ENCODE measurements at places on chromosomes 16 and 17.

DNA sequence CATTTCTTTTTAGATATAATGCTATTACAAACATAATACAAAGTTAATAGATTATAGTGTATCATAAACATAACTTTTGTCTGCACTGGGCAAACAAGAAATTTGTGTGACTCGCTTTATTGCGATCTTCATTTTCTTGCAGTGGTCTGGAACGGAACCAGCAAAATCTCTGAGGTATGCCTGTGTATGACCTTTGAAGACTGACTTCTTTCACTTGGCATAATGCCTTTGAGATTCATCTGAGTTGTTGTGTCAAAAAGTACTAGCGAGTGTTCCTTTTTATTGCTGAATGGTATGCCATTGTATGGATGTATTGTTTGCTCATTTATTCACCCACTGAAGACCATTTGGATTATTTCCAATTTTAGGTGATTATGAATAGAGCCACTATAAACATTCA lies 69.2 kb downstream of the TANC2 start:
- no peak for DNase-seq

DNA sequence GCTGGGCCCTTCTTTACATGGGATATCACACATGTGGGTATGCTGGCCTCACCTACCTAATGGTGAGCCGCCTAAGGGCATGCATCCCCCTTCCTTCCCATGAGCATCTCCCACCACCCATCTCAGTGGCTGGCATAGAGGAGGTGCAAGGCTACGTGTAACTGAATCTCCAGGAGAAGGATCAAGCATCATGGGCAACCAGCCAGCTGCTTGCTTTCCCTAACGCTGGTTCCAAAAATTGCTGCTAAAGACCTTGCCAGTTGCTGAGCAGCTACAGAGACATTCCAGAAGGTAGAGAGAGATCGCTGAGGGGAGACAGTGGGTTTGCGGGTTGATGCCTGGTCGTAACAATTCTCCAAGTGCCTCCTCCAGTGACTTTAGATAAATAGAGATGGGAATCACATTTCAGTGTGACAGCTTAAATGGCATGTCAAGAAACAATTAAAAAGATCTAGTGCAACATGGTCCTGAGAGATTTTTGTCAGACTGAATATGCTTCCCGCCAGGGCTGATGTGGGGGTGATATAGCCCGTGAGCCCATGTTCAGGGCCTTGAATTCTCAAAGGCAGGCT lies 378.4 kb upstream of the CDH5 start:
- no peak for DNase-seq

DNA sequence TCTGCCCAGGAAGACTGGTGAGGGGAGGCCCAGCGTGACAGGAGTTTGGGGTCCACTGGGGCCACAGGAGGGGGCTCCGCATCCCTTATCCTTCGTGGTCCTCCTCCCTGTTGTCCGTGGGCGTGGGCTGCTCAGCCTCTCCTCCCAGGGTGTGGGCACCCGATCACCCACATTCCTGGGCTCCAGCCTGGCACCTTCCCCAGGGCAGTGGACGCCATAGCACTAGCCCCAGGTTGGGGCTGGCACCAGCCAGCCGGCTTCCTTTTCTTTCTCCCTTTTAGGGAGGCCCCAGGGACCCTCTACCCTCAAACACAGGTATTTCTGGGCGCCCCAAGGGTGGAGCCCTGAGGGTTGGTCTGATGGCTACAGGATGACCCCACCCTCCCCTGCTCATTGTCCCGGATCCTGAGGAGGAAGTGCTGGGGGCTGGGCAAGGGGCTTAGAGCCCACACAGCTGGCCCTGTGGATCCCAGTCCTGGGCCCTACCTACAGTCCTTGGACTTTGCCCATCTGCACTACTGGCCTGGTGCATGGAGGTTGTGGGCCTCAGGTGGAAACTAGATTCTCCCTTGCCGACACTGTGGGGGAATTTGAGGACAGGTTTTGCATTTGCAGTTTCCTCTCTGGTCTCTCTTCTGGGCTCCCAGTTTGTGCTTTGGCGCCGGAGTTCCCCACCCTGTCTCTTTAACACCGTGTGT lies 1.1 kb downstream of the KIF1C start:
- DNase-seq = no peak

DNA sequence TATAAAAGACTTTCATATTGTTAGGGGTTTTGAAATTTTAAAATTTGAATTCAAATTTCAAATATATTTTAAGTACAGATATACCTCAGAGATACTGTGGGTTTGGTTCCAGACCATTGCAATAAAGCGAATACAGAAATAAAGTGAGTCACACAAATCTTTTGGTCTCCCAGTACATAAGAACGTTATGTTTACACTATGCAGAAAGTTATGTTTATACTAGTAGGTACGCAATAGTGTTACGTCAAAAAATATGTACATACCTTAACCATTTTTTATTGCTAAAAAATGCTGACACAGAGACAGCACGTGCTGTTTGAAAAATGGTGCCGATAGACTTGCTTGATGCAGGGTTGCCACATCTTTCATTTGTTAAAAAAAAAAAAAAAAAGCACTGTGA lies 19.7 kb downstream of the NUP88 start:
- no peak for DNase-seq

DNA sequence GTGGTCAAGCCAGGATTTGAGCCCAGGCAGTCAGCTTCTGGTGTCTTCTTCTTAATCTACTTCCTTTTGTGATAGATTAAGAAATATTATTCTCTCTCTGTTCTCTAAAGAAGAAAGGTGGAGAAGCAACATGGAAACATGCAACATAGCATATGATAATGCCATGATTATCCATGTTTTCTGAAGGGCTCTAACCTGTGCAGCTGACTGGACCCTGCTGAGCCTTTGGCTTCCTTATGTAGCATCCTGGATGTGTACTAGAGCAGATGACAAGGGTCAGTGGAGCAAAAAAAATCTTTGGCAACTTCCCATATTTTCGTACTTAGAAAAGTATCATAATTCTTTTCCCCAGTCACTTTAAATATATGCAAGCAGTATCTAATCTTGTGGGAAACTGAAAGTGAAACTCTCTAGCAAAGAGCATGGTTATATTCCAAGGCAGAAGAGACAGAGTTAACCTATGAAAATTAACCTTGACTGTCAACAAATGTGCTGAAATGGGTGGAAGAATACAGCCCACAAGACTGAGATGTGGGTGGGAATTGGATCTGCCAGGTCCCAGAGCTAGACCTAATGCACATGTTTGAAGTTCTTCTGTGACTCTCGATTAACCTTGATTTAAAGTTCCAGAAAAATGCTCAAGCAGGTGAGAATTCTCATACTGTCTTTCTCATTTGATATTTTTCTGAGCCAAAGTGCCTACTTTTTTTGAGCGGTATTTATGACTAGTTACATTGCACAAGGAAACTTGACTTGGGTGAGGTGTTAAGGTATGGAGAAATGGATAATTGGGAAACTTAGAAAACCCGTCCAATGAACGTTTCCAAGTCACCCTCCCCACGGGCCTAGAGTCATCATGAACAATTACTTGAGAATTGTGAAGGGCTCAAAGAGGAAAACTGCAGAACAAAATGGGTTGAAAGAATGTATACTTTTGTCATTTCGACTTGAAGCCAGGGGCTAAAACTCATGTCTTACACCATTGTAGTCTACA lies 248.6 kb downstream of the FTO start:
- no peak for DNase-seq

GRCh38 chr17:31134576-31134975 lies 39.8 kb downstream of the NF1 start:
- no peak for DNase-seq

- DNase-seq = no peak
Measured at GRCh38 chr16:76910931-76911330, 280.1 kb upstream of the MON1B start.

- DNase-seq = no peak
Measured at GRCh38 chr16:10036956-10037355, 145.3 kb downstream of the GRIN2A start.

- DNase-seq = no peak
Measured at GRCh38 chr17:76645481-76645880, 1.9 kb upstream of the ST6GALNAC1 start.

- DNase-seq = no peak
Measured at GRCh38 chr16:64907844-64908243, 214.0 kb downstream of the CDH11 start.
